Fibroblast of skin of abdomen (primary cell): ENCODE measurements at places on chromosomes 4 and X.

DNA sequence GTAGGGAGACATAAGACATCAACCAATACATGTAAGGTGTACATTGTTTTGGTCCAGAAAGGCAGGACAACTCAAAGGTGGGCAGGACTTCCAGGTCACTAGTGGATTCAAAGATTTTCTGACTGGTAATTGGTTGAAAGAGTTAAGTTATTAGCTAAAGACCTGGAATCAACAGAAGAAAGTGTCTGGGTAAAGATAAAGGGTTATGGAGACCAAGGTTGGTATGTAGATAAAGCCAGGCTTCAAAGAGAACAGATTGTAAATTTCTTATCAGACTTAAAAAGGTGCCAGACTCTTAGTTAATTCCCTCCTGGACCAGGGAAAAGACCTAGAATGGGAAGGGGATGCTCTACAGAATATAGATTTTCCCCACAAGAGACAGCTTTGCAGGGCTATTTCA is 28.3 kb upstream of the GAB1 start:
- DNase-seq: no peak

DNA sequence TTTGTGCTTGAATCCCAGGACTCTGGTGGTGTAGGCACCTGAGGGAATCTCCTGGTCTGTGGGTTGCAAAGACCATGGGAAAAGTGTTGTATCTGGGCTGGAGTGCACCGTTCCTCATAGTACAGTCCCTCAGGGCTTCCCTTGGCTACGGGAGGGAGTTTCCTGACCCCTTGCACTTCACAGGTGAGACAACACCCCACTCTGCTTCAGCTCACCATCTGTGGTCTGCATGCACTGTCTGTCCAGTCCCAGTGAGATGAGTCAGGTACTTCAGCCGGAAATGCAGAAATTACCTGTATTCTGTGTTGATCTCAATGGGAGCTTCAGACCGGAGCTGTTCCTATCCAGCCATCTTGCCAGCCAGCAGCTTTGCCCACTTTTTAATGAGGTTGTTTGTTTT is 353.0 kb upstream of the IRS4 start:
- no peak for DNase-seq

GRCh38 chr4:82555276-82555675 is 6.5 kb downstream of the TMEM150C start:
- DNase-seq: no peak

DNA sequence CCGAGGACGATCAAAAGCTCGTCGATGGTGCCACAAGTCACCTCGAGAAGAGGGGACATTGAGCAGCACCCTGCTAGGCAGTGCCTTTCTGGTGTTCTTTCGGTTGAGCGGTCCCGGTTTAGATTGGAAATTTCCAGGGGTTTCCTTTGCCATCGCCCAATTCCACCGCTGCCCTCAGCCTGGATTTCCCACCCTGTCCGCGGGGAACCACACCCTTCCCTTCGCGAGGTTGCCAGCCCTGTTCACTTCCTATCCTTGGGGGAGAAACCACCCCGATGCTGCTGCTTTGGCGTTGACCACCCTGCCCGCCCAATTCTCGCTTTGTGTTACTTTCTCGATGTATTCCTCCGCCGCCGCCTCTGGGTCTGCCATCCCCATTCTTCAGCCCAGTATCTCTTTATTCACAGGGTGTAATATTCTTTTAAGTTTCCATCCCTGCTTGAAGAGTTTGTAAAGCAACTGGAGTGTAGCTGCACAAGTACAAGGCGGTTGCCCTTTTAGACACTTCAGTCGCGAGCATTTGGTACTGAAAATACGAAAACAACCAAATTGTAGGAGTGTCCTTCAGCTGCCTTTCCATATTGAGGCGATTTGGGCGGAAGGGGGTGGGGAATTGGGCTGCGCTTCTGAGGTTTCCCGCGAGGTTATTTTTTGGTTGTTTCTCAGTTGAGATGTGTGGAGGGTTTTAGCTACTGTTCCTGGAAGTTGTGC is 1.1 kb downstream of the OGT start:
- DNase-seq: peak; percentile 56

GRCh38 chr4:46258431-46258830 is 131.5 kb downstream of the GABRA2 start:
- DNase-seq: no peak

- DNase-seq: no peak
Measured at GRCh38 chr4:158930639-158930972, 161.8 kb downstream of the FNIP2 start.

DNA sequence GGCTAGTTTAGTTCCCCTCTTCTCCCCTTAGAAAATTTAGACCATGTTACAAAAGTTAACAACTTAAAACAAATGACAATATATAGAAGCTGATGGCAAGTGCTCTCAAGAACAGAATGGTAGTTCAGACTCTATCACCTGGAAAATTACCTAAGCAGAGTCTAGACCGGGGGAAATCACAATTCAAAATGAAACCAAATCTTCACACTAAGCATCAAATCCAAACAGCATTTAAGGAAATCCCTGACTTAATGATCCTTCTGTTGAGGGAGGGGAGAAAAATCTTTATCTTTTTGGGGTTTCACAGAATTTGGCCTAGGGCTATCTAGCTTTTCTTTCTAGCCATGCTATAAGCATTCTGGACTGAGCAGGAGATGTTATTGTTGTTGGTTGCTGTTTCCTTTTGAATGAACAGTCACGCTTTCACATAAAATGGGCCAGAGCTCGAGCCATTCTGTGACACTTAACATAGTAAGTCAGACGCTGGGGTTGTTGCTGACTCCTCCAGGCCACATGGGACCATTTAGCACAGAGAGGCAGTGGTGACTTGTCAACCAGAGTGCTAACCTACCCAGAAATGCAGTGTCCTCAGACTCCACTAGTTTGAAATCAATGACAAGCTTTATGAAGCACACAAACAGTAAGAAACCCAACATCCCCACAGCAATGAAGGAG is 16.0 kb upstream of the LSM6 start:
- no peak for DNase-seq

DNA sequence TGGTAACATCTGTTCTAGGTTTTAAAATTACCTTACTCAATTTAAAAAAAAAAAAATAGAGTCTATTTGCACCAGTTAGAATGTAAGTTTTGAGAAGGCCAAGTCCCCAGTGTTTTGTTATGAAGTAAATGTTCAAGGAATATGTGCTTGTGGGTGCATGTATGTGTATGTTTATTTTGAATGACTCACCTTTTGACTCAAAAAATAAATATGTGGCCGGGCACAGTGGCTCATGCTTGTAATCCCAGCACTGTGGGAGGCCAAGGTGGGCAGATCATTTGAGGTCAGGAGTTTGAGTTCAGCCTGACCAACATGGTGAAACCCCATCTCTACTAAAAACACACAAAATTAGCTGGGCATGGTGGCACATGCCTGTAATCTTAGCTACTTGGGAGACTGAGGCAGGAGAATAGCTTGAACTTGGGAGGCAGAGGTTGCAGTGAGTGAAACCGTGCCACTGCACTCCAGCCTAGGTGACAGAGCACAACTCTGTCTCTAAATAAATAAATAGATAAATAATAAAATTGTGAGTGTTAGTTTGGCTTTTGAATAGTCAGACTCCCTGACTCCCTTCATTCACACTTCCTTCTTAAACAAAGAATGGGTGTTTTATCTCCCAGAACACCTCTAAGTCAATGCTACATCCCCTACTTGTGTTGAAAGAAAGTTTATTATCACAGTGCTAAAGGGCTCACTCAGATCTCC is 511.3 kb upstream of the PCDH7 start:
- peak; percentile 1 for DNase-seq

DNA sequence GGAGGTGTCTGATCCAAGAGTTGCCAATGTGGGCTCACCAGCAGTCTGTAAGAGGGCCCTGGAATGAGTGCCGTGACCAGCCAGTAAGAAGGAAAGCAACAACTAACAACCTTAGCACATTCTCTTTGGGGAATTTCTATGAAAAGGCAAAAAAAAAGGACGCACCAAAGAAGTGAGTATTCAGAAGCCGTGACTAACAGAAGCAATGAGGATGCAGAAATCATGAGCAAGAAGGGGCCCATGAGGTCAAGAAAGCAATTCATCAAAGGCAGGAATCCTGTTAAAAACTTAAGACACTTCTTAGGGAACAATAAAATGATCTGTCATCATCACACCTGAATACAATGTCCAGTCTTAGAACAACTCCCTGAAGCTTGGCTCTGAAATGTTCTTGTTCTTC is 260.5 kb downstream of the RAPGEF2 start:
- DNase-seq: peak; percentile 71

- peak; percentile 37 for DNase-seq
Measured at GRCh38 chr4:20592663-20593062, 107.6 kb upstream of the PACRGL start.

GRCh38 chrX:85836868-85837267 is 210.5 kb downstream of the CHM start:
- DNase-seq: no peak

GRCh38 chr4:138910914-138911336 is 104.7 kb upstream of the NOCT start:
- peak; percentile 23 for DNase-seq

DNA sequence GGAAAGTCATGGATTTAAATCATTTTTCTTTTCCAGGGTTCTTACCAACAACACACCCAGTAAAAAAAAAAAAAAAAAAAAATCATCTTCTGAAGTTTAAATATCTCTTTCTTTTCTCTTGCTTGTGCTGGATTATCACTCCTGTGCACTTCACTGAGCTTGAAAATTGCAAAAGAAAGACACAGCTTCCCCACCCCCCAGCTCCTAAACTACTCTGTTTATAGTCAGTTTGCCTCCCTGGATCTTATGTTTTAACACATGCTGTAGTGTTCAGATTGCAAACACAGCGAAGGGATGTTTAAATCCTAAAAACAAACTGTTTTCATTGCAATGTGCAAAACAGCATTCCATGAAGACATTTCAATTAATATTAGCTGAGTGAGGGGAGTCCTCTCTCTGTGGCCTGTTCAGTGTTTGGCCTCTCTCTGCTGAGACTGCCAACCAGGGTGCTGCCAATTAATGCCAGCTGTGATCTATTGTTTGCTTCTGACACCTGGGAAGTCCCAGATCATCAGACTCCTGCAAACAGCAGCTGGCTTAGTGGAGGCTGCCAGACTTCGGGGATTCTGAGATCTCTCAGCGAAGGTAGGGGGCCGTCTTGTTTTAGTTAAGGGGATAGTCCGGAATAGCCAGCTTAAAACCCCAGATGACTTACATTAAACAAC is 171.1 kb upstream of the PITX2 start:
- no peak for DNase-seq

DNA sequence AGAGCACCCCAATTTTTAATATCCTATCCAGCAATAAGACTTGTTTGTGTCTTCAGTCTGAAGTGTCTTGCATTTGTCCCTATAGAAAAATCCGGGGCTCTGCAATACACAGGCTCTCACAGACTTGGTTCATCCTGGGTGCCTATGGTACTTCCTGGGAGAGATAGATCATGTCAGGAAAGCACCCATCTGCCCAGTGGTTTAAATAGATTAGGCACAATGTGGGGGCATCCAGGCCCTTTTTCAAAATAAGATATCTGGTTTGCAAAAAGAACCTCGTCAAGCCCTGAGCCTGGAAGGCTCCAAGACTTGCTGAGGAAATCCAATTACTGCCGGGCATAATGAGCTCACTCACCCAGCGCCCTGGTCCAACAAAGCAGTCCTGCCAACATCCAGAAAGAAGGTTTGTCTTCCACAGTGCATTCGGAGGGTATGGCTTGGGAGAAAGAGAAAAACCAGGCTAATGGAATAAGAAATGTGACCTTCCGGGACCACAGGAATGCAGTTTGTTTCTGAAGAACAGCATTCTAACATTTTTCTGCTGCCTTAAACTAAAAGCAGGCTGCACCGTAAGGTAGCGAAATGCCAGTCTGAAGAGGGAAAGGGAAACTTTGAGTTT is 11.6 kb downstream of the JAKMIP1 start:
- DNase-seq: no peak

- DNase-seq: peak; percentile 96
Measured at GRCh38 chr4:156941940-156942548, 29.6 kb downstream of the PDGFC start.

- no peak for DNase-seq
Measured at GRCh38 chrX:42934020-42934726, 156.2 kb upstream of the PPP1R2C start.

GRCh38 chr4:60934566-60935295 is 265.4 kb upstream of the ADGRL3 start:
- DNase-seq: no peak

DNA sequence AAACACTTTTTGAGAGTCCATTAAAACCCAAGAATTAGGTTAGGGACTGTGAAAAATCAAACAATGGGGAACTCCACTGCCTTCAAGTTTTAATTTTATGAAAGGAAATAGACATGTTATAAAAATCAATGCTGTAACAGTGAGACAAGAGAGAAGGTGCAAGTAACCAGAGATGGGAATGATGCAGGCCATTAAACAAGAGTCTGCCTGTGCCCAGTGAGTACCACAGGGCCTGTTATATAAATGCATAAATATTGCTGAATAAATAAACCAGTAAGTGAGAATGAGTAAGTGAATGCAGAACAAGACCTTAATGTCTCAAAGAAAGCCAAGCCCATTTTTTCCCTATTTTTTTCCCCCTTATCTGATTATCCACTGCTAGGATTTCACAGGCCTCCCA is 53.3 kb upstream of the BMP2K start:
- no peak for DNase-seq

DNA sequence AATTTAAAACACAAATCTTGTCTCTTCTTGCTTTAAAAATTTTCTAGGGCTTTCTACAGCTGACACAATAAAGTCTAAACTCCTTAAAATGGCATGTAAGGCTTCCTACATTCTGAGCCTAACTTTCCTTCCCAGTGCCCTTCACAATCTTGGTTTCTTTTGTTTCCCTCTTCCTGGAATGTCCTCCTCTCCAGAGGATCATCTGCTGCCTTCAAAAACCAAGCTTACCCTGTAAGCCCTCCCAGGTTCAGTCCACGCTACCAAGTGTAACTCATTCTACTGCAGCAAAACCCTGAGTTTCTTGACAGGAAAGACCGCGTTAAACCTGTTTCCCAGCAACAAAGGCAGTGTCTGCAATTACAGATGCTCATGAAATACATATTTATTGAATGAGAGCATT is 91.3 kb downstream of the SHISA3 start:
- DNase-seq: no peak

DNA sequence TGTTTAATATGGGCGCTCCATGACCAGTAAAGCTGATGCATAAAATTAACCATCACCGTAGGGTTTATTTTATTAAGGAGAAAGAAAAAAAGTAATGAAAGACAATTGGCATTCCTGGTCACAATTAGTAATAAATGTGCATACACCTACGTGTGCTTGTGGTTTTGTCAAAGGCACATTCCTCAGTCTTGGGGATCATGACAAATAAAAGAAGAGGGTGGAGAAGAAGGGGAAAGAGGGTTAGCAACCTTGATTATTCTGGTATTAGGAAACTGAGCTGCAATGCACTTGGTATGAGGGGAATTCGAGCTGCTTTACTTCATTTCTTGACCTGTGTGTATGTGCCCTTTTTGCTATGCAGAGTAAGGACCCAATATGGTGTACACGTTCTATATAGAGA is 1798.3 kb upstream of the PCDH7 start:
- DNase-seq: no peak
